ENCODE measurements at places on chromosomes 6 and 20.

GRCh38 chr6:78746457-78746856 is 120.9 kb upstream of the IRAK1BP1 start:
- DNase-seq = no peak

- DNase-seq = no peak
Observed at GRCh38 chr6:120826253-120826652, 508.0 kb downstream of the TBC1D32 start.

- no peak for DNase-seq
Observed at GRCh38 chr20:36873498-36874189, 2.3 kb upstream of the TLDC2 start.

DNA sequence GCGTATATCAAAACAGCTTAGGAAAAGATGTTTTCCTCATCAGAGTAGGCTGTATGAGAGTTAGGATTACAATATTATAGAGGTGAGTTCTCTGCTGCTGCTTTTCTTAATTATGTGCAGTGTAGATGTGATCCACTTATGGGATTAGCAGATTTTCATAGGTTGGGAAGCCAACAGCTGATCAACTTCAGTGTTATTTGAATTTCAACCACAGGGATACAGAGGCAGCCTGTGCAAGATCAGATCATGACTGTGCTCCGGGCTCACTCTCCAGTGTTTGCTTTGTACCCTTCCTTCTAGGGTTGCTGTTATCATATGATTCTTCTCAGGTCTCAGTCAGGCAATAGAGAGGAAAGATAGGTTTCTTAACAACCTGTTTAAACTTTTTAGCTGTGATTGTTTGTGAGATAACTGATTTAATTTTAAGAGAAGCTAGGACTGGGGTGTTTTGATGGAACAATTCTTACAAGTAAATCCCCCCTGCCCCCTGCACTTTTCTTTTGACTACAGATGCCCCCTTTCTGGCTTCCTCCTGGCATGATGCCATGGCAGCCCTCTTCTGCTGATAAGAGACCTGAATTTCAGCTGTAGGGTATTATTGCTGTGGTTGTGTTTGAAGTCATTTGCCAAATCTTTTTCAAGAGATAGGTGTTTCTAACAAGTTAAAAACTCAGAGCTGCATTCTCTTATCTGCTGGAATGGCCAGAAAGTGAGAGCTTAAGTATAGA is 8.5 kb downstream of the RNF8 start:
- no peak for DNase-seq

- DNase-seq = no peak
Observed at GRCh38 chr20:51425347-51426106, 117.0 kb downstream of the NFATC2 start.

GRCh38 chr20:39849171-39849570 is 839.9 kb downstream of the MAFB start:
- DNase-seq = no peak

DNA sequence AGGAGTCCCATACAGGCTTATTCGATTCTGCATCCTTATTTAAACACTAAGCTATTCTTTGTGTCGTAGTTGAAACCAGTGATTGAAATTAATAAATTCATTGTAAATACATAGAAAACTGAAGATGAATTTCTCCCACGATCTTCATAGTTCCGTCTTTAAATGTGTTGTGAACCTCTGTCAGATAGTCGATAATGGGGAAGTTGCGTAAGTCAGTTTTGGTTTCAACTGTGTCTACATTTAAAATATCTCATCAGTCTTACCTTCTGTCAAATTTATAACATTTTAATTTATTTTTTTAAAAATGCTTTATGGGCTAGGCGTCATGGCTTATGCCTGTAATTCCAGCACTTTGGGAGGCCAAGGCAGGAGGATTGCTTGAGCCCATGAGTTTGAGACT is 12.7 kb downstream of the STX11 start:
- DNase-seq = no peak

DNA sequence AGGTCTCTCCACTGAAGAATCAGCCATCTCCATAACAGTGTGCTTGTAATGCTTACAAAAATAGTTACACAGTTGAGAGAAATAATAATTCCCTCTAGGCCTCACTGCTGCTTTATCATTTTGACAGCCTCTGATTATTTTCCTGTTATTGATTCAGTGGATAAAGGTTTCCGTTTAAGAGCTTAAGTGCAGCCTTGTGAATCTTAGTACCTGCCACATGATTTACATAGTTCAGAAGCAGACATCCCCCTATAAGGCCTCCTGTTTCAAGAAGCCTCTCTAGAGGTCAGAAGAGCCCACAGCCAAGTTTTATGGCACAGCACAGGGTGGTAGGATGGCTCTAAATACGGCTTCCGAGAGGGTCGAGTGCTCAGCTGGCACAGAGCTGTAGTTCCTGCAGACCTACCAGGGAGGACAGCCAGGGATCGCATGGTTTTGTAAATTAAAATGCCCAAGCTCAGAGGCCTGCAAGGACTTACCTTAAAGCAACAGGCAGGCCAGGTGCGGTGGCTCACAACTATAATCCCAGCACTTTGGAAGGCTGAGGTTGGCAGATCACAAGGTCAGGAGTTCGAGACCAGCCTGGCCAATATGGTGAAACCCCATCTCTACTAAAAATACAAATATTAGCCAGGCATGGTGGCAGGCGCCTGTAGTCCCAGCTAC is 17.6 kb upstream of the PYGB start:
- no peak for DNase-seq

DNA sequence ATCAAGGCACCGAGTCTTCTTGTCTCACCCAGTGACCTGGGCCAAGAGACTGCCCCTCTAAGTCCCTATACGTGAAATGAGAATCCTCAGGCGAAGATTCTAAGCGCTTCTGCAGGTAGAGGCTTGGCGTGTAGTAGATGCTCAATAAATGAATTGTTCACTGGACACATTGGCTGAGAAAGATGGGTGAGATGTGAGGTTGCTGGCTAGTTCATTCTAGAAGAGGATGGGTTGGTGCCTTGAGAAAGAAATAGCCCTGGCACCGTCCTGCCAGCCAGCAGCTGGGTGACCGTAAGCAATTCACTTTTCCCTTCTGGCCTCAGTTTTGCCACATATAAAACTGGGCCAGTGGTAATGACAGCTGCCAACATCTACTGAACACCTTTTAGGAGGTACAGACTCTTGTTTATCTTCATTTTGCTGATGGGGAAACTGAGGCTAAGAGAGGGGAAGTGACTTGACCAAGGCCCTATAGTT is 1.4 kb downstream of the SRC start:
- DNase-seq = no peak

- no peak for DNase-seq
Observed at GRCh38 chr6:163797296-163797845, 382.9 kb downstream of the QKI start.

- no peak for DNase-seq
Observed at GRCh38 chr6:116115781-116116180, 10.2 kb downstream of the COL10A1 start.

DNA sequence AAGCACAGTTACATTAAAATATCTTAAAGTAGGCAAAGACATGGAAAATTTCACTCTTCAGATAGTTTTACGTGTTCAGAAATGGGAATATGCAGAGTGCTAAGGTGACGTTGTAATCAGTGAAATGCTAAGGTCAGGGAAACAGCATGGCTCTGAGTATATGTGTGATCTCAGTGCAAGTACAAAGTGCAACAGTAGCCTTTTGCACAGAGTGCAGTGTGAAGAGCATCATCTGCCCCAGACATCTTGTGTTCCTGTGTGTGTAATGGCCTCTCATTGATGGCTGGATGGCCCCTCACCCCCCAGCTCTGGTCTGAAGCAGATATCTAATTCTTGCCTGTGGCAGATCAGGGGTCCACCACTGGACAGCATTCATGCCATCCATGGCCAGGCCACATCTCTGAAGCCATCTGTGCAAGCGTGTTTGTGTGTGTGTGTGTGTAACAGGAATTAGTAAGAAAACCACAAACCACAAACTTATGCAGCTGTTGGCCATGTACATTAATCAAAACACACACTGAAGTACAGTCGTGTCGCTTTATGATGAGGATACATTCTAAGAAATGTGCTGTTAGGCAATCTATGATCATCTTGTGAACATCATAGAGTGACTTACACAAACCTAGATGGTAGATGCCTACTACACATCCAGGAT is 165.1 kb downstream of the RALGAPA2 start:
- DNase-seq = no peak

DNA sequence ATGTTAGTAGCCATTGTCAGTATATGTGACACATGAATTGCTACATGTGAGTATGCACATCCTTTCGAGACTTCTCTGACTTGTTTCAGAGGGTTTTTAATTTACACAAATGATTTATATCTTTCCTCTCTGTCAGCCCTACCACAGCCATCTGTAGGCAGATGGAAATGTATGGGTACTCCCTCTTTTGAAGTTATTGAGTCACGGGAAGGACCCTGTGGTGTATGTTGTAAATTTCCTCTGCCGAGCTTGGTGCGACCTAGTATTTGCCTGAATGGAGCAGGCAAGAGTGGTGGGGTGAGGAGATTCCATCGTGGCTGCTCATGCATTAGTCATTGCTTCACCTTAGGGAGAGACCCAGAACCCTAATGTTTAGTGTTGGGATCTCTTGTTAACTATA is 171.9 kb downstream of the JARID2 start:
- no peak for DNase-seq

DNA sequence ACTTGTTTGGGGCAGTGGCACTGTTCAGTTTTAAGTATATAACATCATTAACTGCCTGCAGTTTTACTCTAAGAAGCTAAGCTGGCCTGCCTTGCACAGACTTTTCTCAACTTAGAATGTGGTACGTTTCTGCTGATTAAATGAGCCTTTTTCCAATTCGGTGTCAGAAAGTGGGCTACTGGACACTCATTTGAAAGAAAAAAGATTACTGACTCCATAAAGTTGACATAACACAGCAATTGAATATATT is 2.1 kb downstream of the ZMYND8 start:
- DNase-seq = no peak

DNA sequence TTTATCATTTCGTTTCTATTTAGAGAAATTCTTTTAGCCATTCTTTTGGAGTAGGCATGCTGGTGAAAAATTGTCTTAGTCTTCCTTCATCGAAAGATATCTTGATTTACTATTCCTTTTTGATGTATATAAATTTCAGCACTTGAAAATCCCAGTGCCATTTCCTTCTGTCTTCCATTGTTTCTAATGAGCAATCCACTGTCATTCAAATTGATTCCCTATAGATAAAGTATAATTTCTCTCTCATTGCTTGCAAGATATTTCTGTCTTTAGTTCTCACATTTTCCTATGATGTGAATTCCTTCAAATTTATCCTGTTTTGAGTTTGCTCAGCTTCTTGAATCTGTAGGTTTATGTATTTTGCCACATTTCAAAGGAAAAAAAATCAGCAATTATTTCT is 251.1 kb upstream of the CHD6 start:
- DNase-seq = no peak

- DNase-seq = no peak
Observed at GRCh38 chr6:153503810-153504209, 372.7 kb upstream of the RGS17 start.

DNA sequence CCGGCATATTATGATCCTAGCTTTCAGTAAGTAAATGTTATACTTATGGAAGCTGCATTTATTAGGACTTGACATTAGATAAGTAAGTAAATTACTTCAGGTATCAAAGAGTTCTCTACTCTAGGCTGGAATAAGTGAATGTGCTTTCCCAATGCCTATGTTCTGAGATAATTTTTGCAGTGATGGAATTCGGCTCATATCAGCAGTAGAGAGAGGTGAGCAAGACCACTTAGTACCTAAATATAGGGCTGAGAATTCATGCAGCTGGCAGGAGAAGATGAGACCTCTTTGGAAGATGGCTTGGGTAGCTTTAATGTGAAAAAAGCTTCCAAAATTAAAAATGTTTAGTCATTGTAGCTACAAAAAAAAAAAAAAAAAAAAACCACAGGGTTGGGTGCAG is 13.3 kb upstream of the BEND3 start:
- DNase-seq = no peak

- no peak for DNase-seq
Observed at GRCh38 chr6:114611696-114612095, 268.9 kb upstream of the HS3ST5 start.

GRCh38 chr20:21102603-21103311 is 3.4 kb downstream of the LINC00237 start:
- DNase-seq = no peak

- no peak for DNase-seq
Observed at GRCh38 chr6:166626177-166627032, 646 bp downstream of the RPS6KA2 start.

DNA sequence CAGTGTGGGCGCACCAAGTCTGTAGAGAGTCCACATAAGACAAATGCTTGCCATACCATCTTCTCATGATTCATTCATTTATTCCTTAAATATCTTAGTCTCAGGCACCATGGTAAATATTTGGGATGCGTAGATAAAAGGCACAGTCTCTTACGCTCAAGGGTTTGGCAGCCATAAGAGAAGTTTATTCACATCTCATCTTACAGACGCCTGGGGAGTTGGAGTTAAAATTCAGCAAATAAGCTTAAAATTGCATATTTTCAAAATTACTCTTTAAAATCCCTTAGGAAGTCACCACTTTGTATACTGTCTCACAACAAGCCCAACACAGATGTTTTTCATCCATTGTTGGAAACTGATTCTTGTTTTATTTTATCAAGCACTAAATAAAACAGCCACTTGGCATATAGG is 363.3 kb downstream of the KIF16B start:
- no peak for DNase-seq

GRCh38 chr20:3652676-3653596 is 10.3 kb downstream of the GFRA4 start:
- DNase-seq = no peak

- peak; percentile 13 for DNase-seq
Observed at GRCh38 chr20:32333988-32334885, 23.9 kb upstream of the ASXL1 start.

DNA sequence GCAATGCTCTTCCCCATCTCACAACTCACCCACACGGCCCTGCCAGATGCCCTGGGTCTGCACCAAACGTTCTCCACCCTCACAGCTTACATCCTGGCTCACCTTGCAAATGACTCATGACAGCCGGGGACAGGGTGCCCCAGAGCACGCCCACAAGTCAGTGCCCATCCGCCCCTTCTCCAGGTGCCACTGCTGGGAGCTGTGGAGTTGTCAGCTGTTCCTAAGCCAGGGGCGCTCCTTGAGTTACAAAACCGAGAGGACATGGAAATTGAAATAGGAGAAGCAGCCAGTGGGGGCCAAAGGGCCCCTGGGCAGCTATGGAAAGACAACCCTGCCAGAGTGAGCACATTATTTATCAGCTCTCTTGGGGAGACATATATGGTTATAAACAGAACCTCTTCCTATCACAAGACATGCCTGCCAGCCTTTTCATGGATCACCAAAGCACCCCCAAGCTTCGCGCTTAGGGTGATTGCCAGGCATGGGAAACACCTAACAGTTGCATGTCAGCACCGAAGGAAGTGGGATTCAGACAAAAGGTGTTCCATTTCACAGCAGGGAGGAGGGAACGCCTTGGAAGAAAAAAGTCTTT is 236.8 kb downstream of the LY86 start:
- DNase-seq = no peak

- DNase-seq = no peak
Observed at GRCh38 chr20:24495266-24495665, 25.8 kb downstream of the SYNDIG1 start.

- DNase-seq = no peak
Observed at GRCh38 chr20:828987-829386, 4.5 kb upstream of the FAM110A start.
